ENCODE measurements at places on chromosomes 7 and 10. TPM values are rescaled to one million over a fixed set of nuclear protein-coding genes. Genes with fewer than 3 reads are reported as not detected.

DNA sequence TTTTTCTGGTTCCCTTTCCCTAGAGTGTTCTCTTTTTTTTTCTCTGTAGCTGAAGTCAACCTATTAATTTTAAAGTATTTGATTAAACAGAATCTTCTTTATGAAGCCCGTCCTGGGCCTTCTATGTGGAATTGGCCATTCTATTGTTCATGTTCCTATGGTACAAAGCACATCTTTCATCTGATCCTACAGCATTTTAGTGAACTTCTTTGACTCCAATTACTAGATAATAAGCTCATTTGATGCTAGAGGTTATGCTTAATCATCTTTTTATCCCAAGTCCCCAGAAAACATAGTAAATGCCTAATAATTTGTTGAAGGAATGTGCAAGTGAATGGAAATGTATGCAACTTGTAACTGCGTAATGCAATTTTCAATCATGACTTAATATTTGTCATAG lies 472.0 kb upstream of the KLF6 start:
- no peak for DNase-seq

DNA sequence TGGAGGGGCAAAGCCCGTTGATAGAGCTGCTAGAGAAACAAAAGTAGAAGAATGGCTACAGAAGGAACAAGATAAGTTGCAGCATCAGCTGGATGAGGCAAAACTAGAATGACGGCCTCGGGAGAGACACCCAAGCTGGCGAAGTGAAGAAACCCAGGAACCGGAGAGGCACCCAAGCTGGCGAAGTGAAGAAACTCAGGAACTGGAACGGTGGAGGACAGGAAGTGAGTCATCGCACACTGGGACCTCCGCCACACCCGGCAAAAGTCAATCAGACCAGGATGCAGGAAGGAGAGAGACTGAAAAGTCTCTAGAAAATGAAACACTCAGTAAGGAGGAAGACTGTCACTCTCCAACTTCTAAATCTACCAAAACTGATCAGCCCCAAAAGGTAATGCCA lies 133.0 kb upstream of the NEBL start:
- no peak for DNase-seq

GRCh38 chr10:128741180-128741579 lies 615.0 kb upstream of the MKI67 start:
- no peak for DNase-seq

OIT3 gene
- total RNA-seq: not detected

PPP1R9A gene
- 34.7 TPM for total RNA-seq

GRCh38 chr10:61189912-61190311 lies 245.9 kb upstream of the RHOBTB1 start:
- no peak for DNase-seq

CYP3A5 gene
- 8.5 TPM for total RNA-seq

DNA sequence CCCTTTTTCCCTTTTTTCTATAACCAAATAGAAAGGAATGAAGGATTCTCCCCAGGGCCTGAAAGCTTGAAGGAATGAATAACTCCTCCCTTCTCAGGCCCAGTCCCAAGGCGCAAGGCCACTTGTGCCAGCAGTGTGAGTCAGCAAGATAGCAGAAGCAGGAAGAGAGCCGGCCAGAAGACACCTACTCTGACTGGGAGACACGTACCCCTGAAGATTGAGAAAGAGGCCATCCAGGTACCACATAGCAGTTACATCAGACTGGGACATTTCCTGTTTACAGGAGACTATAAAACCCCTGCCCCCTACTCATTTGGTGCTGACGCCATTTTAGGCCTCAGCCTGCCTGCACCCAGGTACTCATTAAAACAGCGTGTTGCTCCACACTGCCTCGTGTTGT lies 65.5 kb downstream of the LRRC17 start:
- DNase-seq: no peak

ZNF107 gene
- 72.7 TPM for total RNA-seq

MACC1 gene
- total RNA-seq: 19.3 TPM

DNA sequence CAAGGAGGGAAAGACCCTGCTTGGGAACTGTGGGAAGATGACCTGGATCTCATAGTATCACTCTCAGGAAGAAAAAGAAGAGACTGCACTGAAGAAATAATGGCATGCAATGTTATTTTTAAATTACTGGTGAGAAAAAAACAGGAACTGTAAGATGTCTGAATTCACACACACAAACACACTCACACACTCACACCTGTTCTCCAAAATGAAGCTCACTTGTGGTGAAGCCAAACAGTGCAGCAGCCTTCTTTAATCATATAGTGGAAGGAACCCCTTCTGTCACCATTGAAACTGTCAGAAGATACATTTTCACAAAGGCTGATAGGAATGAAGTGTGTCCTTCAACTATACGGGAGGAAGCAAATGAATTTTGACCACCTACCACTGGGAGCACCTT lies 156.5 kb upstream of the GHITM start:
- DNase-seq: no peak

DNA sequence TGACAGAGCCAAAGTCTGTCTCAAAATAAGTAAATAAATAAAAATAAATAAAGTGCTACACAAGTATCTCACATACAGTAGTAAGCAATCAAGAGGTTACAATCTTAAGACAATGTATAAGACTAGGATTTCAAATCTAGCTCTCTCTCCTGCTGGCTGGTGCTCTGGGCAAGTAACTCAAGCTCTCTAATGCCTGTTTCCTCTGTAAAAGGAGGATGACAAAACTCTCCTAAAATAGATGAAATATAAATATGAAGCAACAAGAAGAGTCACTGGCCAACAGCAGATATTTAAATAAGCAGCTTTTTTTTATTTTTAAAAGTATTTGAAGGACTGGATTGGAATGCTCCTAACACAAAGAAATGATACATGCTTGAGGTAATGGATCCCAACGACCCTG lies 7.2 kb downstream of the SFMBT2 start:
- DNase-seq: no peak

DNA sequence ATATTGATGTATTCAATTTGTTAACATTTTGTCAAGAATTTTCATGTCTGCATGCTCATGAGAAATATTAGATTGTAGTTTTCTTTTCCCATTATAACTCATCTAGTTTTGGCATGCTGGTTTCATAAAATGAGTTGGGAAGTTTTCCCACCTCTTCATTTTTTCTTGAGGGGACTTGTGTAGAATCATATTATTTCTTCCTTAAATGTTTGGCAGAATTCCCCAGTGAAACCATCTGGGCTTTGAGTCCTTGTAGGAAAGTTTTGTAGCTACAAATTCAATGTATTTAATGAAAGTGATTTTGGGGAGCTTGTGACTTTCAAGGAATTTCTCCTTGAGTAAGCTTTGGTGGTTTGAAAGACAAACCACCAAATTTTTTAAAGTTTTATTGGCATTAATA lies 173.2 kb downstream of the PHTF2 start:
- no peak for DNase-seq

GRCh38 chr7:129950191-129950932 lies 2.4 kb downstream of the UBE2H start:
- no peak for DNase-seq

C10orf105 gene
- total RNA-seq: under 0.01 TPM

DNA sequence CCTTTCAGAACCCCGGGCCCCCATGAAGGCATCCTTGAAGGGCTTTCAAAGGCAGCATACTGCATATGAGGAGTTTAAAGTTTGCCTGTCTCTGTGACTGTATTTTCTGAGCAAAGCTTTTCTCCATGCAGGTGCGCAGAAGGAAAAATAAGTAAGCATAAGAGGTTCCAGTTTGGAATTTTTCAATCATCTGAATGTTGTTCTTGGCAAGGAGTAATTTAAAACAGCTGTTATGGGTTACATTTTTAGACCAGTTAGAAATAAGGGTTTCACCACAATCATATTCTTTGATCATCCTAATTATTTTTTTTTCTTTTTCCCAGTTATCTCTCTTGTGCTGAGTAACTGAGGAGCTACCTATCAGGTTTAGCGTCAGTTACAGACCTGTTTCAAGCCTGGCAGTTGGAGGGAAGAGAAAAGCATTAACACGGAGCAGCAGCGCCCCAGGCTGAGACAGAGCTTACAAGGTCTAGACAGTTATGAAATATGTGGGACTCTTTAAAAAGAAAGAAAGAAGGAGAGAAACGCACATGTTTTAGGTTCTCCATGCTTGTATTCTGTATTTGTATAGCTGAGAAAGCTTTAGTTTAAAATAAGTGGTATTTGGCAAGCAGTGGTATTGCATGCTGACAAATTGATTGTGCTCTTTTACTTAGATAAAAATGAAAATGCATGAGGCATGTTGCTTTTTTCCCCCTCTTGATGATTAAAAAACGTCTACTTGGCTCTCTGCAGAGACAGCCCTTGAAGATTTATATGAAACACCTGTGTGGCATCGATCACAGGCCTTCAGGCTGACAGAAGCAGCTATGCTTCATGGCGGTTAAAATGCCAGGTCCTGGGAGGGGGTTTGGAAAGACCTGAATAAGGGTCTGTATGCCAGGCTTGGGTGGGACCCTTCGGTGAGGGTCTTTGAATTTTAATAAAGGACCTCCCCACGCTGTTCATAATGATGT lies 157.6 kb downstream of the GRK5 start:
- DNase-seq: no peak

DNA sequence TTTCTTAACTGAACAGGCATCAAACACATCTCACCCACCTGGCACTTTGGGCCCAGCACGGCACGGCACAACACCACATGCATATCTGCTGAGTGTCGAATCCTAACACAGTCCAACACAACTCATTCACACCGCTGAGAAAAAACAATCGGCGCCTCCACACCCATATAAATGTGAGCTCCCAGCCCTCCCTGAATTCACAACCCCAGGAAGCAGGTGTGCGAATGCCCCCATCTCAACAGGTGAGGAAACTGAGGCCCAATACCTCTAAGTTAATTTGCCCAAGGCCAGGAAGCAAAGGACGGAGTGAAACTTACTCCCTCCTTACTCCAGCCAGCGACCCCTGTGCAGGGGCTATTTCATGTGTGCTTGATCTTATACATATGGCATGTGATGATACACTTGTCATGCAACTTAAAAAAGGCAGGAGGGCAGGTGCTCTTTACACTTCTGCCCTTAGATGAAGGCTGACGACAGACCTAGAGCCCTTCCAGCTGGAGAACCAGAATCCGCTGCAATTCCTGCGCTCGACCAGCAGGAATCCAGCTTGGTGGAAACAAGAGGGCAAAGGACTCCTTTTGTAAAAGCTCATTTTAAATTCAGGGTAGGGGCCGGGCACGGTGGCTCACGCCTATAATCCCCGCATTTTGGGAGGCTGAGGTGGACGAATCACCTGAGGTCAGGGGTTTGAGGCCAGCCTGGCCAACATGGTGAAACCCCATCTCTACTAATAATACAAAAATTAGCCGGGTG lies 116.0 kb downstream of the LARP4B start:
- no peak for DNase-seq

GLI3 gene
- 22.6 TPM for total RNA-seq

GRCh38 chr7:154777023-154777422 lies 225.9 kb downstream of the PAXIP1 start:
- no peak for DNase-seq

- no peak for DNase-seq
Measured at GRCh38 chr7:139573871-139574270, 50.4 kb downstream of the CLEC2L start.

CTBP2 gene
- total RNA-seq: 65.9 TPM

NME8 gene
- total RNA-seq: not detected

NKX2-3 gene
- total RNA-seq: not detected

TAS2R41 gene
- total RNA-seq: 0.66 TPM

COL17A1 gene
- total RNA-seq: 0.16 TPM

DNA sequence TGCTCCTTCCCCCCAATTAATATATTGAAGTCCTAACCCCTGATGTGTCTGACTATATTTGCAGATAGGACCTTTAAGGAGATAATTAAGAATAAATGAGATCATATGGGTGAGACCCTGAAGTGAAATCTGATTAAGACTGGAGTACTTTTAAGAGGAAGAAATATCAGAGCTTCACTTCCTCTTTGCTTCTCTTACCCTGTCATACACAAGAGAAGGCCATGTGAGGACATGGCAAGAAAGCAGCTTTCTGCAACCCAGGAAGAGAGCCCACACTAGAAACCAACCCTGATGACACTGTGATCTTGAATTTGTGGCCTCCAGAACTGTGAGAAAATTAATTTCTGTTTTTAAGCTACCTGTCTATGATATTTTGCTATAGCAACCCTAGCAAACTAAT lies 44.2 kb downstream of the JMJD1C start:
- no peak for DNase-seq

DNA sequence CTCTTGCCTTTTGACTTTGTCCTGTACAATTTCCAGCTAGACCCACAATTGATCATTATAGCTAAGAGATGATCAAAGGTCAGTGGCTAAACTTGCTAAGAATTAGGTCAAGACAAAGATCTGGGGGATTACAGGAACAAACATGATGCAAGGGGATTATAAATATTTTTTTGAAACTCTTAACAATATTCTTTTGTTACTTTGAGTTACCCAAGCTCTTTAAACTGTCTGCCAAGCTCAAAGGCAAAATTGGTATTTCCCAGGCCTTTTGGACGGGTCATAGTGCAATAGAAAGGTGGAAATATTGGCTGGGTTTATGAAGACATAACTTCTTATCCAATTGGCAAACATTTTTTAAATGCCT lies 23.4 kb downstream of the TBXAS1 start:
- DNase-seq: no peak

GRCh38 chr10:125559210-125559609 lies 123.8 kb downstream of the TEX36 start:
- no peak for DNase-seq

GRCh38 chr7:12839508-12840153 lies 152.2 kb downstream of the ARL4A start:
- DNase-seq: no peak

- no peak for DNase-seq
Measured at GRCh38 chr10:63720676-63721075, 199.5 kb downstream of the REEP3 start.

GRCh38 chr7:138458576-138459412 lies 1.3 kb upstream of the TRIM24 start:
- DNase-seq: no peak
